H7 (cell line): ENCODE measurements at places on chromosomes 11 and 22. TPM values are rescaled to one million over a fixed set of nuclear protein-coding genes. Genes with fewer than 3 reads are reported as not detected.

DNA sequence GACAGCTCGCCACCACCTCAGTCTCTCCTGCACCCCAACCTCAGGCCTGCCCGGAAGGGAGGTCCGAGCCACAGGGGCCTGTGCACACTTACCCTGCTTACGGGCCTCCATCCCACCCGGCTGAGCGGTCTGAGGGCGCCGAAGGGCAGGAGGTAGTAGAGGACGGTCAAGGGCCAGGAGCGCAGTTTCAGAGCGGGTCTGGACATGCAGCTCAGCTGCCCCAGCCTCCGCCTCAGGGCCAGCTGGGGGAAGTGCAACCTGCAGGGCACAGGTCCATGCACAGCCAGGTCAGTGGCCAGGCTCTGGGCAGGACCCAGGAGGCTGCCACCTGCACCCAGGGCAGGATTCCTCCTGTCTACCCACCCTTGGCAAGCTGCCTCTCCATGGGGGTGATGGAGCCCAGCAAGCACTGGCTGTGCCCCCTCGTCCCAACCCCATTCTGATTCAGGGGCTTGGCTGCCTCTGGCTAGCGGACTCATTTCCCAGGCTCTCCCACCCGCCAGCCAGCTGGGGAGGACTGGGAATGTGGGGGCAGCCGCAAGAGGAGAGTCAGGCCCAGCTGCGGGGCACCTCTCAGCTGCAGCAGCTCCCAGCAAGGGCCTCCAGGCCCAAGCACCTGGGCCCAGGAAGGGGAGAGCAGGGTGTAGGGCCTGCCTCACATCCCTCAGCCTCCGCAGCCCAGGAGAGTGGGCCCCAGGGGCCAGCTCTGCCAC, 38.3 kb downstream of the PISD start:
- peak; percentile 60 for DNase-seq

DNA sequence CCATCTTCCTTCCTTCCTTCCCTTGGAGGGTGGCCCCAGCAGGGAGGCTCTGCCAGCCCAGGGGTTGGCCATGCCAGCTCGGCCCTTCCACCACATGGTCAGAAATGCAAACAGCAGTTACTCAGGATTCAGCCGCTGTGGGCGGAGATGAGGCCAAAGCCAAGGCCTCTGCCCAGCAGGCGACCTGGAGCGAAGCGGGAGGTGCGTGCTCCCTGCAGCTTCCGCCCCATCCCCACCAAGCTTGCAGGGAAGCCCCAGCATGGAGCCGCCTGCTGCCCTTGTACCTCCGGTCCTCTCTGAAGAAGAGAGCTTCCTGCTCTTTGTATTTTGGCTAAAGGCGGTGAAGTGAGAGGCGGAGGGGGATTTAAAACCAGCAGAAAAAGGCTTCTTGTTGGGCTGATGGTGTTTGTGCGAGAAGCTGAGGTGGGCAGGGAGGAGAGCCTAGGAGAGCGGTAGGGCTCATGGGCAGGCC, 50.4 kb downstream of the ANO1 start:
- DNase-seq: peak; percentile 83

- DNase-seq: no peak
These were observed 3.5 kb upstream of the LIF start for GRCh38 chr22:30250039-30250565.

- no peak for DNase-seq
These were observed 10.1 kb upstream of the FANCF start for GRCh38 chr11:22635689-22636088.

DNA sequence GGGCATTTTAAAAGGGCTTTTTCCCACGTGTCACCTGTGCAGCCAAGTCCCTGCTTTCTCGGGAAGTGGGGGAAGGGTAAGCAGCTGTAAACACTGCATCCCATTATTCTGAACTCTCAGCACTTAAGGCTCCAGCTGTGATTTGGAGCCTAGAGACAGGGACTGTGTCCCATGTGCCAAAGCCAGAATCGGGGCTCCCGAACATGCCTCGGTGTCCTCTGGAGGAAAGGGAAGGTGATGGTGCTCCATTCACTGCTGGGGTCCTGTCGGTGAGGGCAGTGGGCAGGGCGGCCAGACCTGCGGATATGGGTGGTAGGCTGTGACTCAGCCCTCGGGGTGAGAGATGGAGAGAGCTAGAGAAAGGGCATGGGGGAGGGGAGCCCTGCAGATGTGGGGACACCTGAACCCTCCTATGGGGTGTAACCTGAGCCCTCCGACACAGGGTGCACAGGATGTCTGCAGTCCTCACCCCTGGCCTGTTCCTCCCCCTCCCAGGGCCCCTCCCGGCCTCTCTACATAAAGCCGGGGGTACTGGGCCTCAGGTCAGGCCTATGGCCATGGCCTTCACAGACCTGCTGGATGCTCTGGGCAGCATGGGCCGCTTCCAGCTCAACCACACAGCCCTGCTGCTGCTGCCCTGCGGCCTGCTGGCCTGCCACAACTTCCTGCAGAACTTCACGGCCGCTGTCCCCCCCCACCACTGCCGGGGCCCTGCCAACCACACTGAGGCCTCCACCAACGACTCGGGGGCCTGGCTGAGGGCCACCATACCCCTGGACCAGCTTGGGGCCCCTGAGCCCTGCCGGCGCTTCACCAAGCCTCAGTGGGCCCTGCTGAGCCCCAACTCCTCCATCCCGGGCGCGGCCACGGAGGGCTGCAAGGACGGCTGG, 31.8 kb downstream of the CAPN1 start:
- peak; percentile 89 for DNase-seq

Gene LMNTD2
- 2.7 and 4.0 TPM in 2 replicates for total RNA-seq

Gene GTF2H1
- 31.1 and 41.5 TPM in 2 replicates for total RNA-seq

Gene KRTAP5-9
- total RNA-seq: not detected in 2 replicates
